Kidney epithelial cell (primary cell): ENCODE measurements at places on chromosomes 12 and 14. TPM values are rescaled to one million over a fixed set of nuclear protein-coding genes. Genes with fewer than 3 reads are reported as not detected.

GRCh38 chr14:93126111-93126510, 10.4 kb upstream of the ITPK1 start:
- DNase-seq: no peak

DNA sequence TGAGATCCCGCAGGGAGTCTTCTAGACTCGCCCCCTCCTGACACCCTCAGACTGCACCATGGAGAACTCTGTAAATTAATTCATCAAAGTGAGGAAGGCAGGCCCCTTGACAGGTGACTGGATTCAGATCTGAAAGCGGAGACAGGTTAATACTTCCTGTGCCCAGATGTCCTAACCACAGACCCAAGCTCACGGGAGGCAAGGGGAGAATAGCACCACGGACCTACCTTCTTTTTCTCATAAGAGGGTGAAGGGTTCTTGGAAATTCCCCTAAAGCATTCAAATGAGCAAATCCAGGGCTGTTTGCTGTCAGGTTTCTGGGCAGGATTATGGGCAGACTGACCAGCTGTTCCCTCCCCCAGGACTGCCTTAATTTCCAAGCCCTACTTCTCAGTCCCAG, 170.0 kb downstream of the ZFP36L1 start:
- no peak for DNase-seq

Gene GPR162
- total RNA-seq: 0.21 and 0.75 TPM in 2 replicates

DNA sequence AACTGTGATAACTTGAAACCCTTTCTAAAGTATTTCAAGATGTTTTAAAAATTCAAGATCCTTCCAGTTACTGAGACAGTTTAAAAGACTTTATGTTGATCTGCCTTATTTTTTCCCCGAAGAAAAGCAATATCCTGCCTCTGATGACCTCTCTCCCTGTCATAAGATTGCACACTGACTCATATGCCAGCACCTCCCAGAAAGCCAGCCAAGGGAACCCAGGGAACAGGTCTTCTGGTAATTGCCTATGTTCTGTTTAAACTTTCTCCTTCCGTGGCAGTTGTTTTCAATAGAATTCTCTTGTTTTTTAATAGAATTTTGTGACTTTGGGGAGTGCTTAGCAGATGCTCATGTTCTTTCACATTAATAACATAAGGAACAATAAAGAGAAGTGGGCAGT, 300.2 kb upstream of the PRKD1 start:
- peak; percentile 32 for DNase-seq

GRCh38 chr12:96422192-96422591, 22.0 kb upstream of the CDK17 start:
- no peak for DNase-seq

Gene NUMB
- total RNA-seq: 30.5 and 33.1 TPM in 2 replicates

DNA sequence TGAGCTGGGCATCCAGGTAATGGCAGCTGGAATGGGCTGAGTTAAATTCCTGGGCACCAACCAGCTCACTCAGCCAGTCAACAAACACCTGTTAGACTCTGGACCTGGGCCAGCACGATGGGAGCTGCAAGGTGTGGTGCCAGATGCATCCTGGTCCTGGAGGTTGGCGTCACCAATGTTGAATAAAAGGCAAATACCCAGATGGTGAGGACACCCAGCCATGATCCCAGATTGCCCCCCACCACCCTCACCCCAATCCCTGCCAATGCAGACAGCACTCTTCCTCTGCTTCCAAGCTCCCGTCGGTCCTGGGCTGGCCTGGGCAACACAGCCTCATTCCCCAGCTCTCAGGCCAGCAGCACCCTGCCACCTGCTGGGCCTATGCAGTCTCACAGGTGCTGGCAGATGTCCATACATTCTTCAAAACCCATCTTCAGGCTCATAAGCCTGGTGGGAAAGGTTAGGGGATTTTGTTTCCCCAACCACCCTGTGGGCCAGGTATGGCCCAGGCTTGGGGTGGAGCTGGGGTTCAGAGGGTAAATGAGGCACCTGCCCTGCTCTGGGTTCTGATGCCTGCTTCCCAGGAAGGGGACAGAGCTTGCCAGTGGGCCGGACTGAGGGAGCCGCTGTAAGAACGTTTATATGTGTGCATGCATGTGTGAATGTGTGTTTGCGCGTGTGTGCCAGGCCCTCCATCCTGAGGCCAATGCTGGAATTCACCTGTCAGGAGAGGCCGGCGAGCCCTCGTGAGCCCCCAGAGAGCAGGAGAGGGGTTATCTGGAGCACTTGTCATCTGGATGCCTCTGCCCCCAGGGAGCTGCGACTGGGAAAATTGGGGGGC, 58.0 kb downstream of the LGMN start:
- DNase-seq: no peak

DNA sequence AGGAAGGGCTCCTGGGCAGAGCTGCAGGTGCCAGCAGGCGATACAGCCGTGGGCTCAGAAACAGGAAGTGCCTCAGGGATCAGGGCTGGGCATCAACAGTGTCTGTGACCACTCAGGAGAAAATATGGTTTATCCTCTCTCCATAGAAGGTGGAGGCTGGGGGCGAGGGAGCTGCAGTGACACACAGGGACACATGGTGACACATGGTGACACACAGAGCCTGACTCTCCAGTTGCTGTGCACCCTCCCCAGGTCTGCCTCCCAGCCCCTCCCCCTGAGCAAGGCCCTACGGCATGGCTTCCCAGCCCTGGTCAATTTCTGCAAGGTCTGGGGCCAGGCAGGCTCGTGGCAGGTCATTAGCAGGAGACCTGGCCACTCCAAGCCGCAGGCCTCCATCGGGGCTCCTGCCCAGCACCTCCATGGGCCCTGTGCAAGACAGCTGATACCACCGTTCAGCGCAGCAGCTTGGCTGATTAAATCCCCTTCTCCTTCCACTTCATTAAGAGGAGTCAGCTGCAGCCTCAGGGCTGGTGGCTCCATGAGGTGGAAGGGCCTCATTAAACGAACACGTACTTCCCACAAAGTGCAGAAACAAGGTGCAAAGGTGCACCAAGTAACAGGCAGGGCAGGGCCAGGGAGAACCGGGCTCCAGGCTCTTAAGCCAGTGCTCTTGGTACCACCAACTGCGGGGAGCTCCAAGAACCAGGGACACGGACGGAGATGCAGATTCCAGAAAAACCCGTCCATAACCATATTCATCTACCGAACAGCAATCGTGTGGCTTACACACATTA, 60.7 kb downstream of the CCNK start:
- DNase-seq: no peak

DNA sequence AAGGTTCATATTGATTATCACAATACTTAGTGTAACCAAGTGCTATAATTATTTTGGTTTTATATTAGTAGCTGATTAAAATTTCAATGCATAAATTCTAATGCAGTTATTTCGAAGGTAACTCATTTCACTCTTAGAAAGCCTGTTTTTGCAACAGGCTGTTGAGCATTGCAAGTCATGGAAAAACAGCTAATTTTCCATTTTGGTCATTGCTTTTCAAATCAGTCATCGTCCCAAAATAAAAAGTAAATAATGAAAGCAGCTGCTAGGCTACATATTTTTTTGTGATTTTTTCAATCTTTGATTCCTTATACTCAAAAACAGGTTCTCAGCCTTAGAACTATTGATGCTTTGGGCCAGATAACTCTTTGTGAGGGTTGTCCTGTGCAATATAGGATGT, 22.9 kb downstream of the VEZT start:
- no peak for DNase-seq

Gene MMP19
- total RNA-seq: 0.07 and 0.08 TPM in 2 replicates

DNA sequence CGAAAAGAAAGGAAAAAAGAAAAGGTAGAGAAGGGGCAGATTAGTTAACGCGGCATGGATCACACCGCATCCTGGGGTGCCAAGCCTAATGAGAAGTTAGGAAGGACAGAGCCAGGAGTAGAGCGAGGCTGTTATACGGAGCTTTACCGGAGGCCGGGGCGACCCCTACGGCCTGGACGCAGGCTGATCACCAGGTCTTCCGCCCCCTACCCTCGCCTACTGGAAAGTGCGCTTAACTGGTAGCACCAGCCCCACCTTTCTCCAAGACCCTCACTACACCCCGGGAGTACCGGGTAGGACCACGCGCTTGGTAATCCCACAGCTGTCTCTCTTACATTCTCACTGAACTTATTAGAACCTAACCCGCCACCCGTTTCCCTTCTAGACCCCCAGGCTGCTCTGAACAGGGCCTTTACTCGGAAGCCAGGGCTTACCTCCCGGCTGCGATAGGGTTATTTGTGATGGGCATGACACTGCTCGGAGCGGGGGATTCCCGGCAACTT, 33.8 kb downstream of the WBP11 start:
- no peak for DNase-seq

- no peak for DNase-seq
Observed at GRCh38 chr12:125852116-125852515, 786.9 kb downstream of the AACS start.

Gene ART4
- not detected in 2 replicates for total RNA-seq

DNA sequence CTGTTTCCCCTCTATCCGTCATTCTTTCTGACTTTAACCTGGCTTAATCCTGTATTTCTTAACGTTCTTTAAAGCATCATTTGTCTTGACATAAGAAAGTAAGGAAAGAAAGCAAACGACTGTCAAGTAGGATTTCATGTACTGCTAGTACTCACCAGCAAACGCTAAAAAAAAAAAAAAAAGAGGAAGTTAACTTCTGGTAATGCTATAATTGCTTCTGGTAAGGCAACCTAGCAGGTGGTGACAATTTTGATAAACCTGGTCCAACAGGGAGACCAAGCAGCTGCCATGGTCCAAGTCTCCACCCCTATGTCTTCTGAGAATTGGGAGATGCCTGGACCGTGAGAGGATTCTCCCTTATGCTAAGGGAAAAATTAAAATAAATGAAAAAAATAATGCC, 306.6 kb downstream of the DAD1 start:
- DNase-seq: no peak

- no peak for DNase-seq
Observed at GRCh38 chr12:51364001-51364400, 17.5 kb upstream of the CELA1 start.

- no peak for DNase-seq
Observed at GRCh38 chr14:28012629-28013415, 753.8 kb upstream of the FOXG1 start.

Gene FBLN5
- total RNA-seq: 4.8 and 6.0 TPM in 2 replicates

Gene HOXC5
- total RNA-seq: 0.50 TPM in 1 of 2 replicates, not detected in the other
